M059J (cell line): ENCODE measurements at places on chromosomes 13 and 19.

DNA sequence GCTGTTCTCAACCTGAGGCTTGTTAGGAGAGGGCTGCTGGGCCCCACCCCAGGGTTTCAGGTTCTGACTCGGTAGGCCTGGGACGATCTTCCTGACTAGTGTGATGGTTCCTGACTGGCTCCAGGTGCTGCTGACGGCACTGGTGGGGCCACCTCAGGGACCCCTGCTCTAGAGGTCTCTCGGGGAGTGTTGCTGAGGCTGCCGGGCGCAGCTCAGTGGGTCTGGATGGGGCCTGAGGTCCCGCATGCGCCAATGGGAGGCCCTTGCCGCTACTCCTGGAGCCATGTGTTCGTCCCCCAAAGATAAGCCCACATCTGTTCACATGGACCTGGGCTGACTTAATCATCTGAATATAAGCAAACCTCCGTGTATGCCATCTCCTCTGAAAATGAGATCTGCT lies 133.0 kb downstream of the ATP11A start:
- DNase-seq = no peak

DNA sequence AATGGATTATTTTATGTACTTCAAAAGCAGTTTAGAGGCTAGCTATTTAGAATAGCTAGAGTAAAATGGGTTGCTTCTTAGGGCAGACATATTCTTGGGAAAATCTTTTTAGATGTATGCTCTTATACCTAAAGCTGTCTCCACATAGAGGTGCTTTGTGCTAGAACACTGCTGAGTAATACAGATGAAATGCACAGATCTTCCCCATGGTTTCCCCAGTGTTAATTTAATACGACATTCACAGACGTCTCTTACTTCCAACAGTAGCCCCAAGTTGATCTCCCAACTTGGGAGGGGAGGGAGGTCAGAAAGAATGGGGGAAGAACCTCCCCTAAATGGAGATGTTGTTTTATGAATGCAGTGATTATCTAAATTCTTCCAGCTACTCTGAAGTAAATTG lies 16.9 kb downstream of the NALCN start:
- DNase-seq = peak; percentile 43

- peak; percentile 48 for DNase-seq
These were observed 1.1 kb downstream of the NAA16 start for GRCh38 chr13:41312176-41312500.

- DNase-seq = peak; percentile 81
These were observed 3.0 kb downstream of the PEG3 start for GRCh38 chr19:56837492-56838023.

GRCh38 chr19:53812335-53812734 lies 11.8 kb downstream of the NLRP12 start:
- DNase-seq = peak; percentile 34

DNA sequence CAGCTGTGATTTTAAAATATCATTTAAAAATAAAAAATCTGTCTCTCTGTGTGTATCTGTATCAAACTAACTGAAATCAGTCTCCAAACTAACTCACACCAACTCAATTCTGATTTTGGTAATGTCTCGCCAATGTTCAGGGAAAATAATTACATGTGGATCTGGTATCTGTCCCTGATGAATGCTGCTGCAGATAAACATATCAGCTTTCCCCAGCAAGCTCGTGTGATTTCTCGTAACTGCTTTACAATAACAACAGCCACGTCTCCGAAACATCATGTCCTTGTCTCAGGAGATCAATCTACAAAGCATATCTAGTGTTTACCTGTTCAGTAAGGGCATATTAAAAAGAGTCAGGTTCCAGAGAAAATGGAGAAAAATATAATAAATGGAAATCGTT lies 129.0 kb downstream of the IRS2 start:
- no peak for DNase-seq

DNA sequence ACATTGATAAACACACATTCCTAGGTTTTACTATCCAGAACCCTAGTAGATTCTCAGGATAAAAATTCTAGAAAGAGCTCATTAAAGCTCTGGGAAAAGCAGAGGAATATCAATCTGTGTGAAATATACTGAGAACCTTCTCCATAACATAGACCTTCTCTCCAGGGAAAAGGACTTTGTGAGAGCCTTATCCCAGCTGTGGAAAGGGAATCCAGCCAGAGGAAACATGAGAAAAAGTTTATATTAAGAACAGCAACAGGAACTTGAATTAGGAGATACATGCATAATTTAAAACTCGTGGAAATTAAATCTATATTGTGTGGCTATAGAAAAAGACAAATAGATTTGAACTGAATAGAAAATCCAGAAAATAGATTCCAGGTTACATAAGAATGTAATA lies 1639.9 kb downstream of the EFNB2 start:
- no peak for DNase-seq

DNA sequence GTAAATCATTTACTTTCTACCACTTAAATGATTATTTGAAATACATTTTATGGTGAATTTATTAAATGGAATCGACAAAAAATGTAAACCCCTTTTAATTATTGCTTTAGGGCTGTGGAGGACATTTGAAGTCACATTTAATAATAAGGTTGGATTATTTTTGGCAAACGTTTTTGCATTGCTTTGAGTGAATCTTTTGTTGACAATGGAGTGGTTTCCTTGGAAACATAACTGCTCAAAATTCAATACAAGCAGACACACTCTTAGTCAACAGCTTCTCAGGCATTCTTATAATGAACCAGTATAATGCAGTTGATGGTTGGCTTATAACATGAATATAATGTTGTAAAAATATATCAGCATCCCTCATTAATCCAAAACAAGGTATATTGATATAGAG lies 104.7 kb downstream of the DCLK1 start:
- DNase-seq = peak; percentile 26

DNA sequence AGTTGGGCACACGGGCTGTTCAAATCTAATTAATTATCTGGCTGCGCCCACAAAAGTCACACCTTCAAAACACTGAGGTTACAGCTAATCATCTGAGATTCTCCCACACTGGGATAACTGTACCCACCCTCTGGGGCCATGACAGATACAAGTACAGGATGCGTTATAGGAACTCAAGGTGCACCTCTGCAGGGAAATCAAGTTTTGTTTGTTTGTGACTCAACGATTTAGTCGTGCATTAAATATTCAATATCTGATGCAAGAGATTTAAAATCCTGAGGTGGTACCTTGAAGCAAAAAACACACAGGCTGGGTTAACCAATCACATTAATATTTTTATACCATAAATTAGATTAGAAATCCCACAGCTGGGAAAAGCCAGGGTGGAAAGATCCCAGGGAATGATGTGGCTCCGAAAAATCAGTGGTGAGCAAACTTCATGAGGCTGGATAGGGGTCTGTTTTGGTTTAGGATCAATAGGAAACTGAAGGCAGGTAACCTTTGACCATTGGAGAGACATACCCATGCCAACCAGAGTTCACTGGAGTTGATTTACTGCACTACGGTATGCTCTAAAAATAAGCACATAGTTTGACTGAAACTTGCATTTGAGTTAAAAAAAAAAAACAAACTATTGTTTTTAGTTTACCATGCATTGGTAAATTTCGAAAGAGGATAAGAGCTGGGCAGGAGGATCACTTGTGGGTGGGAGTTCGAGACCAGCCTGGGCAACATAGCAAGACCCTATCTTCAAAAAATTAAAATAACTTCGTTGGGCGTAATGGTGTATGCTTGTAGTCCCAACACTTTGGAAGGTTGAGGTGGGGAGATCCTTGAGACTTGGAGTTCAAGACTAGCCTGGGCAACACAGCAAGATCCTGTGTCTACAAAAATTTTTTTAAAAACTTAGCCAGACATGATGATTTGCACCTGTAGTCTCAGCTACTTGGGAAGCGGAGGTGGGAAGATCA lies 23.9 kb upstream of the CEBPG start:
- DNase-seq = no peak

GRCh38 chr13:53188120-53188519 lies 159.5 kb downstream of the OLFM4 start:
- no peak for DNase-seq

GRCh38 chr13:30985637-30986205 lies 53.3 kb downstream of the TEX26 start:
- DNase-seq = peak; percentile 80

DNA sequence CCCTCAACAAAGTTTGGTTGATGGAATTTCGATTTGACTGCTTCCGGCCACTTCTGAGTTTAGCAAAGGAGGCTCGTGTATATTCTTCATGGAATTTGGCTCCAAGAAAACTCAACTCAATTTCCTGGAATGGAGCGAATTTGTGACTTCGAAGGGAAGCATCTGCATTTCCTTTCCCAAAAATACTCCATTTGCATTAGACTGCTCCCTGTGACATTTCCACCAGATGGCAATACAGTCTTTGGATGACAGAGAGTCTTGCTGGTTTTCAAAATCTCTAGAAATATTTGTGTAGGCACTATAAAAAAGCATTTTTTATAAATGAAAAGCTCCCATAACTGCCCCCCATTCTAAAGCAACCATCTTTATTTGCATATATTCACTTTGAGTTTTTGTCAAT lies 4.1 kb downstream of the C1QTNF9 start:
- peak; percentile 2 for DNase-seq

GRCh38 chr19:19371059-19371458 lies 34.4 kb upstream of the GATAD2A start:
- DNase-seq = no peak

- DNase-seq = no peak
These were observed 29.7 kb downstream of the MIPEP start for GRCh38 chr13:23859455-23859854.

DNA sequence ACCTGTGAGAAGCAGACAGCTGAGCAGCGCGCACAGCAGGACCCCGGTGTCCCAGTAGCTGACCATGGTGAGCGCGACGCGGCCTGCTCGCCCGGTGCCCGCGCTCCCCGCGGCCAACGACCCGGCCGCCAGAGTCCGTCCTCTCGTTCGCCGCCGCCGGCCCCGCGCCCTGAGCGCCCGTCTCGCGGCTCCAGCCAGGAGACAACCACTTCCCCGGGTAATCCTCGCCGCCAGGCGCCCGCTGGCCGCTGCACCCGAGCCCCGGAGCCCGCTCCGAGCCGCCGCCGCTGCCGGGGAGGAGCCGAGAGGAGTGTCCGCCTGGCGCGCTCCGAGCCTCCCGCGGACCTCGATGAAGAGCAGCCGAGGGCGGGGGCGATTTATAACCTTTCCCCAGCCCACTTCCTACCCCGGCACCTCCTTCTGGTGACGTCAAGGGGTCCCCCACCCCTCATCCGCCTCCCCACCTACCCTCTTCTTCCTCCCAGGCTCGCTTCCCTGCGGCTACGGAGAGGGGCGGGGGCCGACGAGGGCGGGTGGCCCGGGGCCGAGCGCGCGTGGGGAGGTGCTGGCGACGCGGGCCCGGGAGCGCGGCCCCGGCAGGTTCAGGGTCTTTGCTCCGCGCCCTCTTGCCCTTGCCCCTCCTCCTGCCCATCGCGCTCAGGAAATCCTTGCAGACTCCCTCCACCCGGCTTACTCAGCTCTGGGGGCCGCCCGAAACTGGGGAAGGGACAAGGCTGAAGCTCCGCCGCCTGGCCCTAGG lies at the start of gene FLT1:
FLT1 (minus strand) TSS at position 351 of the 760 bp plus-strand sequence; CDS start at position 66, 285 bp downstream.
- peak; percentile 28 for DNase-seq

- DNase-seq = peak; percentile 51
These were observed 99.0 kb downstream of the ZNF429 start for GRCh38 chr19:21604351-21604926.

DNA sequence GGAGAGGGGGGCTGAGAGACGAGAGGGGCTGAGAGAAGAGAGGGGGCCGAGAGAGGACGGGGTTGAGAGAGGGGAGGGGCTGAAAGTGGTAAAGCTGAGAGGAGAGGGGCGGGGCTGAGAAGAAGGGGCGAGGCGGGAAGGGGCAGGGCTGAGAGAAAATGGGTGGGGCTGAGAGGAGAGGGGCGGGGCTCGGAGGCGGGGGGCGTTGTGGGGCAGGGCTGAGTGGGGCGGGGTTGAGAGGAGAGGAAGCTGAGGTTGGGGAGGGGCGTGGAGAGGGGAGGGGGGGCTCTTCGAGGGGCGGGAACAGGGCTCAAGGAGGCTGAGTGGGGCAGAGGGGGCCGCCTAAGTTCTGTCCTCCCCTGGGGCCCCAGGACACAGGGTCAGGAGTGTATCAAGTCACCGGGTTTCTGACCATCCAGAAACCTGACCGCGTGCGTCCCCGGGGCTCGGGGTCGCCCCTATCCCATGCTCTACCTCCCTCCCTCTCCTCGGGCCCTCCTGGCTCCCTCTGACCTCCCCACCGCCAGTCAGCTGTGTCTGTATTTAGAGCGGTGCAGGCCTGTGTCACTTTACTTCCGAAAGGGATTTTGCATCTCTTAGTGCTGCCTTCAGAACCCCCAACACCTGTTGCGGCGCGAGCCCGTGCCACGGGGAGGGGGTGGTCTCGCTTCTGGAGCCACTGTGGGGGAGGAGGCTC lies 38.6 kb upstream of the SEMA6B start:
- DNase-seq = peak; percentile 52

- DNase-seq = peak; percentile 78
These were observed 15.2 kb upstream of the EHD2 start for GRCh38 chr19:47697863-47698609.

GRCh38 chr13:51380269-51380668 lies 40.8 kb downstream of the SERPINE3 start:
- DNase-seq = peak; percentile 9

DNA sequence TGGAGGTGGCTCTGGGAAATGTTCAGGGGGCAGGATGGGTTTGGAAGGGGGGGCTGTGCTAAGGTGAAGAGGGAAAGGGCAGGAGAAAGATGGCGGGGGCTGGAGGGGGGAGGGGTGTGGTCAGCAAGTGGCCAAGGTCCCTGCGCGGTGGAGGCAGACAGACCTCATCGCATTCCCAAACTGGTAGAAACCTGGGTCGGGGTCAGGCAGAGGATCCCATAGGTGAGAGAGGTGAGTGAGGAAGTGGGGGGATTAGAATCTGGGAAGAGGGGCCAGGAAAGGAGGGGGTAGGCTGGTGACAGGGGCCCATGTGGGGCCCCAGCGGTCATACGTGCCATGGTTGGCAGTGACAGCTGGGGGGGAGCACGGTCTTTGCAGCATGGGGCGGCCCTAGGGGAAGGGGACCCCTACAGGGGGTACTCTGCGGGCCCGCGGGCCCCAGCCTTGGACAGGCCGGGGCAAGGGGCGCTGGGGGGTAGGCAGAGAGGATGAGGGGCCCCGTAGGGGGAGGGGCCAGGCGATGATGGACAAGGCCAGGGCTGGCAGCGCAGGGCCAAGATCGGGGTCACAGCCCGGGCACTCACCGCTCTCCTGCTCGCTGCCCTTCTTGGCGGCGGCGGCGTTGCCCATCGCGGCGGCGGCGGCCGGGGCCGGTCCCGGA lies 514 bp downstream of the PRKACA start:
- DNase-seq = no peak

DNA sequence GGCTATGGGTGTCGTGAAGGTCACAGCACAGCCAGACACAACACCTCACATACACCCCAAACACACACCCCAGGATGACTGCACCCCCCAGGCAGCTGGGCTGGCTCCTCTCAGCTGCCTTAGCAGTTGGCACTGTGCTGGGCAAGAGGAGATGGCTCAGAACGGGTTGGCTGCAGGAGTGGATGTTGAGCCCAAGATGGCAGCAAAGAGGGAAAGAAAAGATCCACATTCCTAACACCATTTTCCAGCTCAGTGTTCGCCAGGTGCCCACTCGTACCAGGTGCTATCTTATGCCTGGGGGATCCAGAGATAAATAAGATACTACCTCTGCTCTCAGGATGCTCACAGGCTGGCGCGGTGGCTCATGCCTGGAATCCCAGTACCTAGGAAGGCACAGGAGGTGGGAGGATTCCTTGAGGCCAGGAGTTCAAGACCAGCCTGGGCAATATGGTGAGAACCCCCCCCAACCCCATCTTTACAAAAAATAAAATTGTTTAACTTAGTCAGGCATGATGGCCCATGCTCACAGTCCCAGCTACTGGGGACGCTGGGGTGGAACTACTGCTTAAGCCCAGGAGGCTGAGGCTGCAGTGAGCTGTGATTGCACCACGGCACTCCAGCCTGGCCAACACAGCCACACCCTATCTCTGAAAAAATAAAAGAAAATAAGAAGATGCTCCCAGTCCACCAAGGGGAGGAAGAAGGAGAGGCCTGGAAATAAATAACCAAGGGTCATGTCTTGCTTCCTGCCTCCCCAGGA lies 89.7 kb upstream of the ZNF507 start:
- no peak for DNase-seq
